ENCODE measurements at places on chromosomes 11 and 22.

GRCh38 chr22:22397292-22397870 lies 111.2 kb downstream of the ZNF280B start:
- DNase-seq, result peak; percentile 46

GRCh38 chr22:45552017-45552411 lies 49.3 kb downstream of the FBLN1 start:
- DNase-seq, result no peak

- DNase-seq, result no peak
These were observed 811 bp downstream of the LRRC4C start for GRCh38 chr11:41458641-41459040.

DNA sequence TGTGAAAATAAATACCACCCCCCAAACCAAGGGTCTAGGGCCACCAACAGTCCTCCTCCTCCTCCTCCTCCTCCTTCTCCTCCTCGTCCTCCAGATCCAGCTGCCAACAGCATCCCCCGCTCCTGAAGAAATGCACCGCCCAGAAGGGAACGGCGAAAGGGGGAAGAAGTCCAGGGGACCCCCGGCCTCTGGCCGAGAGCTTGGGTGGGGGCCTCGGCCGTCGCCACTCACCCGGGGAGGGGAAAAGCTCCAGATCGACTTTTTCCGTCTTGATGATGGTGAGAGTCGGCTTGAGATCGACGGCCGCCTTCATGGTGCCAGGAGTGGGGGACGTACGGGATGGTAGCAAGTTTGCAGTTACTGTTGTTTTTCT lies 65.7 kb downstream of the ETS1 start:
- DNase-seq, result no peak

DNA sequence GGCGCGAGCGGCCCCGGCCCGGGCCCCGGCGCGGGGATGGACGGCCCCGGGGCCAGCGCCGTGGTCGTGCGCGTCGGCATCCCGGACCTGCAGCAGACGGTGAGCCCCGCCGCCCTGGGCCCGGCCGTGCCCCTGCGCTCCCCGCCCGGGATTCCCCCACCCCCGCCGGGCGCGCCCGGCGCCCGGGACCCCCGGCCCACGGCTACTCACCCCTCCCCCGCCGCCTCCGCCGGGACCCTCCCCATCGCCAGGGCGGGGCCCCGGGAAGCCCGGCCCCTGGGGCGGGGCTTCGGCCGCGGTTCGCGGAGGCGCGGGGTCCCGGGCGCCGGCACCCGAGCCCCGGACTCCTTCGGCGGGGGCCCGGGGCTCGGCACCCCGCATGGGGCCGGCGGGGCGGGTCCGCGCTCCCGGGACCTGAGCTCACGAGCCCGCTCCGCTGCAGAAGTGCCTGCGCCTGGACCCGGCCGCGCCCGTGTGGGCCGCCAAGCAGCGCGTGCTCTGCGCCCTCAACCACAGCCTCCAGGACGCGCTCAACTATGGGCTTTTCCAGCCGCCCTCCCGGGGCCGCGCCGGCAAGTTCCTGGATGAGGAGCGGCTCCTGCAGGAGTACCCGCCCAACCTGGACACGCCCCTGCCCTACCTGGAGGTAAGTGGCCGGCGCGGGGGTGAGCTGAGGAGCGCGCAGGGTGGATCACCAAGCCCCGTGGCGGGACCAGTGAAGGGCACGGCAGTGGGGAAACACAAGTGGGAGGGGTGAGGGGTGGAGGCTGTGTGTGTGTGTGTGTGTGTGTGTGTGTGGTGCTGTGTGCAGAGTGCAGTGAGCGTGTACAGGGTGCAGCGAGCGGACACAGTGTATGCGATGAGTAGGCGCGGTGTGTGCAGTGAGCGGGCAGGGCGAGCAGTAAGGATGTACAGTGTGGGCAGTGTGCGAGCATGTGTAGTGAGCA lies 2.3 kb downstream of the SHANK3 start:
- DNase-seq, result peak; percentile 81

All from HuH-7 (cell line).